Lower lobe of right lung (tissue), 2 donors: ENCODE measurements at places on chromosomes 1 and 21. TPM values are rescaled to one million over a fixed set of nuclear protein-coding genes. Genes with fewer than 3 reads are reported as not detected.

DNA sequence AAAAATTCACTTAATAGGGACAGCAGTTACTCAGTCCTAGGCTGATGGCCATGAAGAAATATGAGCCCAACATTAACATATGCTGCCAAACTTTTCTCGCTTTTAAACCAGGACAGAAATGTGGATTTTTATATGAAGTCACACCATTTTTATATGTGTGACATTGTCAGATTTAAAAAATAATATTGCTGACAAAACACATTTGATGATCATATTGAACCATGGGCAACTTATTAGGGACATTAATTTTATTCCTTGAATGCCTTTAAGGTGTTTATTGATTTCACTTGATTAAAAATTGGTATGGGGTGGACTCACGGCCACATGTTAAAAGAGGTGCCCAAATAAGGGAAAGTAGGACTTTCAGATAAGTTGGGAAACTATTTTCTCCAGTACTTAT, 58.6 kb downstream of the RPRD2 start:
- DNase-seq = no peak

DNA sequence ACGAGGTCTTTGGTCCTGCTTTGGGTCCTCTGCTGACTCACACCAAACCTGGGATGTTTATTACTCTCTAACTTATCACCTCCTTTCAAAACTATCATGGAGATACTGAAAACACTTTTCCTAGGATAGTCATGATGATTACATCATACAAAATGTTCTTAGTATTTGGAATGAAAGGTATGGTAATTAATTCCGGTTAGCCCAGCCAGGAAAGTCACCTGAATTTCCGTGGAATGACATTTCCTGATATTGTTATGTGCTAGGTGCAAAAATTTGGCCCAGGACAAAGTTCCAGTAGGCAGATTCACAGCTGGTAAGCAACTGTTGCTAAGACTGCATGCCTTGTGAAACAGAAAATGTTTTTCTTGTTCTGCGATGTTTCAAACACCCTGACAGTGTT, 203.4 kb downstream of the ZNF648 start:
- no peak for DNase-seq

- DNase-seq = no peak
Observed at GRCh38 chr1:161791904-161792655, 26.0 kb downstream of the ATF6 start.

DNA sequence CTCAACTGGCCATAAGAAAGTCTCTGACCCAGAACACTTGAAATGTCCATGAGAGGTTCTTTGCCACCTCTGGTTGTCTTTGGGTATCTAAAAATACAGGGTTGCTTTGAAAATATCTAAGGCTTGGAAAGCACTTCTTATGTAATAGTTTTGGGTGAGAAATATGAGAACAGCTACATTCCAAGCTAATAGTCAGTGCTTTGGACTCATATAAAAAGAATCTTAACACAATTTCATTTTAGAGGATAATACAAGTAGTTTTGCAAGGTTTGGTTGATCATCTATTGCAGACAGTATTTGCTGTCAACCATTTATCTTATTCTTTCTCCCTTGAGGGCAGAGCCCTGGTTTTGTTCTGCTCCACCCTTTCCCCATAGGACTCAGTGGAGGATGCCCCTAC, 207.5 kb downstream of the KCNK2 start:
- DNase-seq = no peak

GRCh38 chr21:35996217-35996616, 64.1 kb downstream of the SETD4 start:
- DNase-seq = no peak

- DNase-seq = peak; percentile 95
Observed at GRCh38 chr1:37479255-37480124, 5.1 kb downstream of the ZC3H12A start.

- DNase-seq = no peak
Observed at GRCh38 chr1:56803561-56804156, 15.5 kb downstream of the FYB2 start.

DNA sequence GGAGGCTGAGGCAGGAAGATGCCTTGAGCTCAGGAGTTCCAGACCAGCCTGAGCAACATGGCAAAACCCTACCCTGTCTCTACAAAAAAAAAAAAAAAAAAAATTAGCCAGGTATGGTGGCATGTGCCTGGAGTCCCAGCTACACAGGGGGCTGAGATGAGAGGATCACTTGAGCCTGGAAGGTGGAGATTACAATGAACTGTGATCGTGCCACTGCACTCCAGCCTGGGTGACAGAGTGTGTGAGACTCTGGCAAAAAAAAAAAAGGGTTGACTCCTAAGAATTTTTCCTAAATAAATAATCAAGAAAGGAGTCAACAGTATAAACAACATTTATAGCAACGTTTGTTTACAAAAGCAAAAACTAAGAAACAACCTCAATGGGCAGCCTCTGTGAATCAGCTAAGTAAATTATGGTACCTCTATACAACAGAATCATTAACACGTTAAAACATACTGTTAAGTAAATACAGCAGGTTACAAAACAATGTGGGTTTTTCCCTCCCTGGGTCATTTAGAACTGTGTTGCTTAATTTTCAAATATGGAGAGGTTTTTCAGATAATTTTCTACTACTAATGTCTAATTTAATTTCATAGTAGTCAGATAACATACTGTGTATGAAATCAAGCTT, 56.8 kb downstream of the SLC30A10 start:
- no peak for DNase-seq

DNA sequence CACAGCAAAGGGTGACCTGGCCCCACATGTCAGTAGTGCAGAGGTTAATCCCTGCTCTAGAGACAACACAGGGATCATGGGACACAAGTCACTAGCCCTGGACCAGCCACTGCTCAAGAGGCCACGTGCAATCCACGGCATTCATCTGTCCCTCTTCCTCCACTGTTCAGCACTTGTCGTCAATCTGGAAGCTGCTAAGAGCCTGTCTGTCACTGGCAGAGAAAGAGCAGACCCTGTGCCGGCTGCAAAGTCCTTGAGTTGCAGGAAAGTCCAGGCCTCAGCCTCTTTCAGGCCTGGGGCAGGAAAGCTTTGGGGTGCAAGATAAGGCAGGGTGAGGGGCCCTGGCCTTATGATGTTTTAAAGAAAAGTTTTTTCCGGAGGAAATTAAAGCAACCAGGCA, 16.7 kb downstream of the CELA2B start:
- no peak for DNase-seq

- DNase-seq = no peak
Observed at GRCh38 chr1:218664385-218665170, 319.4 kb downstream of the TGFB2 start.

DNA sequence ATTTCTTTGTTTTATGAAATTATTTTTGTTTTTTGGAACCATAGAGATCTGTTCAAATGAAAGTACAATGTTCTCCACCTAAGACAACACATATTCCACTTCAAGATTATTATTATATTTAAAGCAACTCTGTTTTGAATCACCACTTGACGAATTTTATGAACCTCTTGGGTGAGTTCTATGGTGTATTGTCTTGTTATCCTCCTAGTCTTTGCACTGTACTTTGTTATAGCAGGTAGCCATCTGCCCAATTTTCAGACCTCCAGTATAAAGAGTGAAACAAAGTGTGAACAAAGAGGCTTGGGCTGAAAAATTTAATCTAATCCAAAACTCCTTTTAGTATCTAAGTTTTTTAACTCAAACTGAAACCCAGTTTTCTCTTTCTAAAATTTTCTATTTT, 71.0 kb downstream of the LRRC7 start:
- DNase-seq = no peak

DNA sequence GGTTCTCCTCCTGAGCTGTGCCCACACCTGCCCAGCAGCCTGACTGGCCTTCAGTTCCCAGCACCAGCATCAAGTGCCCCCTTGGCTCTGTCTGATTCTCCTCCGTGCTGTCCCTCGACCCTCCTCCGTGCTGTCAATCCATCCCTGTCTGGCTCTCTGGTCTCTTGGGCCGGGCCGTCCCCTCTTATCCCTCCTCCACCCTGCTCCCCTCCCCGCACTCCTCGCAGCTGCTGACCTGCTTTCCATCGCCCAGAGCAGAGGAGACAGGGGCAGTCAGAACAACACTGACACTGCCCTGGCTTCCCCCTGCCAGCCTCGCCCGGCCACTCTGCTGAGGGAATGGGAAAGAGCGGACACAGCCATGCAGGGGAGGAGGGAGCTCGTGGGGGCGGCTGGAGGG, 267.4 kb downstream of the CAMTA1 start:
- DNase-seq = no peak

DNA sequence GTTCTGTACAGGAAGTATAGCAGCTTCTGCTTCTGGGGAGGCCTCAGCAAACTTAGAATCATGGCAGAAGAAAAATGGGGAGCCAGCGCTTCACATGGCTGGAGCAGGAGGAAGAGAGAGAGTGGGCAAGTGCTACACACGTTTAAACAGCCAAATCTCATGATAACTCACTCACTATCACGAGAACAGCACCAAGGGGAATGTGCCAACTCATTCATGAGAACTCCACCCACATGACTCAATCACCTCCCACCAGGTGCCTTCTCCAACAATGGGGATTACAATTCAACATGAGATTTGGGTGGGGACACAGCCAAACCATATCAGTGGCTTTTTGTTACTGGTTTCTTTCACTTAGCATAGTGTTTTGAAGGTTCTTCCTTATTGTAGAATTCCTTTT, 138.6 kb downstream of the SYT14 start:
- DNase-seq = no peak

- DNase-seq = no peak
Observed at GRCh38 chr1:113401067-113401466, 10.8 kb downstream of the MAGI3 start.

DNA sequence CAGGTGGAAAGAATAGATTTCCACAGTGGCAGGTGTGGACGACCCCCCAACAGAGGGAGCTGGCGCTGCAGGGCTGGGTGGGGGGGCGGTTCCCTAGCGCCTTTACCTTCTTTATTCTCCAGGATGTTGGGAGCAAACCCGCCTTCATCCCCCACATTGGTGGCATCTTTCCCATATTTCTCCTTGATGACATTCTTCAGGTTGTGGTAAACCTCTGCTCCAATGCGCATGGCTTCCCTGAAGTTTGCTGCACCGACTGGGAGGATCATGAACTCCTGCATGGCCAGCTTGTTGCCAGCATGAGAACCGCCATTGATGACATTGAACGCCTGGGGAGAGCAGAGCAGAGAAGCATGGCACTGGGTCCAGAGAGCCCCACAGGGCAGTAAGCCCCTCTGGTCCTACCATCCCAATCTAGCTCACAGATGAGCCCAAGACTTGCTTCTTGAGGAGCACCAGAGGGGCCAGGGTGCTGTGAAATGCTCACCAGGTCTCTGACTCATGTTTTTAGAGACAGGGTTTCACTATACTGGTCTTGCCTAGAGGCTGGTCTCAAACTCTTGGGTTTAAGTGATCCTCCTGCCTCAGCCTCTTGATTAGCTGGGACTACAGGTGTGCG, 12.2 kb downstream of the ENO1 start:
- no peak for DNase-seq

- DNase-seq = peak; percentile 79
Observed at GRCh38 chr1:6423321-6423999, 1.1 kb upstream of the ESPN start.

- no peak for DNase-seq
Observed at GRCh38 chr1:155123801-155124200, 3.9 kb upstream of the EFNA1 start.

DNA sequence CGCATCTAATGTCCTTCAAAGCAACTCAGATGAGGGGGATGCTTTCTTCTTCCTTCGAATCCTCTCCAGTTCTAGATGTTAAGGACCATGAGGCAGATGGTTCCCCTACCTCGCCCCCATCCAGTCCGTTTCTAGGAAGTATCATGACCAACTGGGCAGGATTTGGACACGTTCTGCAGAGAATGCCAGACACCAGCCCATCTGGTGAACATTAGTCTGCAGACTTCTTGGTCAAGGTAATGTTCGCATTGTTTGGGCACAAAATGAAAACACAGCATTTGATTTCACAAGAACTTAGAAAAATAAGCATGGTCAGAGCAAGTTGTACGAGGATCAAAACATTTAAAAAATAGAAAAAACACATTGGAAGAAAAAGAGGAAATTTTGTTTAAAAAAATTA, 25.4 kb upstream of the ADARB1 start:
- DNase-seq = no peak

DNA sequence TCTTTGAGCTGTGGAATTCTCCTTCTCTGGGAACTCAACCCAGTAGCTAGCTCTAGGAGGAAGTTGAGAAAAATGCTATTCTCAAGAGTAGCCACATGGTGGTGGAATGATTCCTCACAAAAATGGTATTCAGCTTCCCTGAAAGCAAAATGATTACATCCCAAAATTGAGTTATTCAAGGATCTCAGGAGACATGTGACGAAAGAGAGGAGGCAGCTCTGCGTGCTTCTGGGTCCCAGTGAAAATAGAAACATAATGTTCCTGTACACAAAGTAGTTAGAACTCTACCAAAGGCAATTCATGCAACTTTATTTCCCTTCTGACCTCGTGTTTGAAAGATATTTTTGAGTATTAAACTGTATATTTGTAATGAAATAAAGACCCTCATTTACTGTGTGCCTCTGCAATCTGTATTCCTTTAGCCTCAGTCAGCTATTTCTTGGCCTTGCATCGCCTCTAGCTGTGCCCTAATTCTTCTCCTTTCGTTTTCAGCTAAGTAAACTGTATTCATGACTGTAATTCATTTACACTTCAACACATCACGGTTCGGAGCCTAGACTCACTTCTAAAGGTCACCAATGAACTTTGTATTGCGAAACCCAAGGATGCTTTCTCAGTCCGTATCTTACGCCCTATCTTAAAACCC, 167.3 kb downstream of the FASLG start:
- DNase-seq = no peak

- no peak for DNase-seq
Observed at GRCh38 chr1:73627723-73628122, 570.3 kb downstream of the LRRIQ3 start.

DNA sequence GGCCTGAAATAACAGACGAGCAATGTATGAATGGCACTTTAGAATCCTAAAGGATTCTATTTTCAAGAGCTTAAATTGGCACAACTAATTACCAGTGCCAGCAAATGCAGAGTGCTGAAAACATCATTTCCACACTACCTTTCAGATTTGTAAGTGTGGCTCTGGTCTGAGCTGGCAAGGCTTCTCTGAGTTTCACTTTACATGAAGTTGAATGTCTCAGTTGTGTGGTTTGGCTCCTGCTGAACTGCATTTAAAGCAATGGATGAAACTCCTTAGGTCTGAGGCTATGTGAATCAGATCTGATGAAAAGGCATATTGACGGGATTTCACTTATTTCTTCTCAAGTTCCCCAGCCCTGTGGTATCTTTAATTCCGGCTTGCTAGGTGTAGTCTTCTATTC, 114.8 kb upstream of the PTGFR start:
- no peak for DNase-seq

CYYR1 gene
- total RNA-seq = 28.1 TPM

KCNQ4 gene
- 0.89 TPM for total RNA-seq

KRTAP6-3 gene
- not detected for total RNA-seq

COL11A1 gene
- 0.56 TPM for total RNA-seq

BACH1 gene
- 148 TPM for total RNA-seq

GTF2B gene
- total RNA-seq = 26.0 TPM

REG4 gene
- not detected for total RNA-seq

UQCRHL gene
- total RNA-seq = 1.1 TPM

AMPD1 gene
- total RNA-seq = 0.21 TPM

CRNN gene
- total RNA-seq = not detected

FCMR gene
- 6.8 TPM for total RNA-seq

MATN1 gene
- not detected for total RNA-seq

SEC16B gene
- total RNA-seq = 1.9 TPM

FAM110D gene
- total RNA-seq = 3.8 TPM
